ENCODE measurements at places on chromosomes 3 and 15.

GRCh38 chr15:99167201-99167600, 62.3 kb downstream of the SYNM start:
- no peak for DNase-seq

GRCh38 chr15:73240866-73241499, 127.8 kb downstream of the HCN4 start:
- peak; percentile 41 for DNase-seq

GRCh38 chr3:183195266-183195665, 32.7 kb upstream of the LAMP3 start:
- DNase-seq, result no peak

- no peak for DNase-seq
Measured at GRCh38 chr3:25437953-25438352, 9.9 kb downstream of the RARB start.

DNA sequence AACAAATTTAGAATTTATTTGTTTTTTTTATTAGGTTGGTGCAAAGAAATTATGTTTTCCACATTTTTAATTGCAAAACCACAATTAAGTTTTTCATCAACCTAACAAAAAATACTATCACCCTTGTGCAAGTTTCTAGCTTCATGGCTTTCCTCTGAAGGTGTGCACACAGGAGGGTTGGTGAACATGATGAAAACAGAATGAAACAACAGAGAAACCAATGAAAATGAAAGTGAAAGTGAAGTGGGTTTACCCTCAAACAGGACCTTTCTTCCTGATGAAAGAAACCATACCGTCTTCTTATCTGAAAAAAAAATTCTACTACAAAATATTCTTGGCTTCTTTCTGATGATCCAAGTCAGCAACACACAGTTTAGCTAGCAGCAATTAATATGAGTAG, 71.9 kb upstream of the FEZF2 start:
- no peak for DNase-seq

DNA sequence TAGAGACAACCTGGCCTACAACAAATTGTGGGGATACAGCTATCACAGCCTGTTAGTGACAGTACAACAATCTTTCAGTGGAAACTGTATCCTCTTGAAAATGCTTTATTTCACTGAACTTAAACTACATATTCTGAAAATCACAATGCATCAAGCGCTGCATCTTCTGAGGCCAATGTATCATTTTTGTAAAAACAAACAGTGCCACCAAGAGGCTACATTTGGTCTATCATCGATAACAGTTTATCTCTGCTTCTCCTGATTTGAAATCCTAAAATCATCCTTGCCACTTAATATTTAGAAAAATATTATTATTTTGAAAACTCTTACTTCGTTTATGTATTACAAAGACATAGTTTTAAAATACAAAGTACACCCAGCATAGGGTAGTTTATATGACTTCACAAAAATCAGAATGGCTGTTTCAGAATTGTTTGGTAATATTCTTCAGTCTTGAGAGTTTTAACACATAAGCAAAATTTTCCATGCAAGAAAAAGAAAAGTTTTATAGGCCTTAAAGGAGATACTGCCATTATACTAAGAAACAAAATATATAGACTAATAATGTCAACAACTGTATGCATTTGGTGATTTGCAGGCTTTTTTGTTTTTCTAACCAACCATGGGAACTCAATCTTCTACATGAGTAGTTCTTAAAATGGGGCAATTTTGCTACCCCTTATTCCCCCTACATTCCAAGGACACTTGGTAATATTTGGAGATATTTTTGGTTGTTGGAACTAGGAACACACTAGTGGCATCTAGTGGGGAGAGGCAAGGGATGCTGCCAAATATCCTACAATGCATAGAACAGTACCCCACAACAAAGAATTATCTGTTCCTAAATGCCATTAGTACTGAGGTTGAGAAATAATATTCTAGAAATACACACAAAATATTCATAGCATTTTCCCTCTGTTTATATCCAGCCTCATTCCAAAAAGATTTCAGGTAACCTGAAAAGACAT, 42.3 kb downstream of the WDR72 start:
- no peak for DNase-seq

DNA sequence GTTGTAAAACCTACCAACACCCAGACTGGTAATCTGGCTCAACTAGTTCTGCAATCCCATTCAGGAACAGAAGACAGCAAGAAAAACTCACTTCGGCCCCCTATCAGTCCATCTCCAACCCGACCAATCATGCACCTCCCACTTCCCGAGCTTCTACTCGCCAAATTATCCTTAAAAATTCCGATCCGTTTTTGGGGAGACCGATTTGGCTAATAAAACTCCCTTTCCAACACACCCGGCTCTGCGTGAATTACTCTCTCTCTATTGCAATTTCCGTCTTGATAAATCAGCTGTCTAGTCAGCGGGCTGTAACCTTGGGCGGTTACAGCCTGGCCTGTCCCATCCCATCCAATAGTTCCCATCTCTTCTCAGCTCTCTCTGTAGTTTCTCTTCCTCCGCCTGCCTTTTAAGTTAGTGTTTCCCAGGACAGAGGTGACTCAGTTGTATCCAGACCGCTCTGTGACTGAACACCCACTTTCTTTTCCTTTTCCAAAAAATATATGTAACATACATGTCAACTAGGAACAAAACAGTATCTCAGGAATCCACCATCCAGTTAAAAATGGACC, 780 bp upstream of the ACAD9 start:
- DNase-seq, result no peak

- no peak for DNase-seq
Measured at GRCh38 chr3:105826778-105827634, 41.8 kb downstream of the CBLB start.

- DNase-seq, result no peak
Measured at GRCh38 chr3:197936819-197937384, 13.1 kb upstream of the RPL35A start.

DNA sequence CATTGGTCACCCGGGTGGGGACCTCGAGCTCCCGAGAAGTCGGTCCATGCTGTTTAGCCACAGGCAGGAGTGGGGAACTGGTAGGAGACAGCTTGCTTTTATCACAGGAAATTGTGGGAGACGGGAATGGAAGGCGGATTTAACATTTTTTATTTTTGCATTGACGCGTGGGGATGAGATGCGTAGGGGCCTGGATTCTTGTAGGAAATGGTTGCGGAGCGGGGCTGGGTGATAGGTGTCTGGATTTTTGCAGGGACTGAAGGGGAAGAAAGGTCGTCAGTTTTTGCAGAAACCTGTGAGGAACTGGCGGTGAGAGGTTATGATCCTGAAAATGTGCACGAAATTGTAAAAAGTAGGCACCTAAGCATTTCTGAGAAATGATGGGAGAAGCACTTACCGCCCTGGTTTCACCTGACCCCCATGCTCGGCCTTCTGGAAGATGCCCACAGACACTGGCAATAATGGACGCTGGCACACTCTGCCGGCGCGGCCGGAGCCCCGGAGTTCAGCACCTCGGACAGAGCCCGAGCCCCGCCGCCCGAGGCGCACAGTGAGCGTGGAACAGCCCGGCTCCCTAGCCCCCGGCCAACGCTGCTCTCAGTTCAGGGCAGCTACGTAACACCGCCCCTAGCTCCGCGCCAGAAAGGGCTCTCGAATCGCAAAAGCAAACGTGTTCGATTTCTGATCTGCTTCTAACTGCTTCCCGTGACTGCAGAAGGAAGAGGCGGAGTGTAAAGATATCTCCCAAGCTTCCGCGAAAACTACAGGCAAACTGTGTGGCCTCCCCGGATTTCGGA, 928 bp downstream of the ANKRD34C start:
- DNase-seq, result no peak

DNA sequence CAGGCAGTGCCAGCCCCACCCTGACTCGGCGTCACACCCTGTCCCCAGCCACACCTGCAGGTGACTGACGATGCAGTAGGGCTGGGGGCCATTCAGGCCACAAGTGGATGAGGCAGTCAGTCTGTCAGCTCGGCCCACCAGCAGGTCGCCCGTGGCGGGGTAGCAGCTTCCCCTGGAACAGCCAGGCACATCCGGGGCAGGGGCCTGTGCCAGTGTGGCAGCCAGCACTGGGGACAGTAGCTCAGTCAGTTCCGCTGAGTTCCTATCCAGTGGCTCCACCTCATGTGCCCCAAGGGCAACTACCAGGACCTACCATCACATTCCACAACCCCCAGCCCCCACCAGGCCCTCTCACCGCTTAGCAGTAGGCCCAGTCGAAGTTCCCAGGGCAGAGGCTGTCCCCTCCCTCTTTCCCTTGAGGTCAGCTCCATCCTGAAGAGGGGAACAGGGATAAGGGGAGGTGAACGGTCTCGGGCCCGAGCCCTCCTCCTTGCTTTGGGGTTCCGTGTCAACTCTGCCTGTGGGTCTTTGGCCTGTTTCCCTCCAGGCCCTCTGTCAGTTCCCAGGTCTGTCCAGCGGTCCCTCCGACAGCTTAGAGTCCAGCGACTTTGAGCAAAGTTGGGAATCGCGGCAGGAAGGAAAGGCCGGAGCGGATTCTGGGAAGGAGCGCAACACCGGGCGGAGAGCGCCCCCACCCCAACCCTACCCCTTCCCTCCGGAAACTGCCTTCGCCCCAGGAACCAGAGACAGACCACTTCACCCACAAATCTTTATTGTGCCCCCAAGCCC, at the start of gene LAMB2:
Gene LAMB2, minus strand, starts transcription at position 614 of the 789 bp plus-strand sequence. Its CDS starts 183 bp downstream, at position 431.
- no peak for DNase-seq

GRCh38 chr3:52524752-52525679, 8.6 kb downstream of the NT5DC2 start:
- DNase-seq, result no peak

DNA sequence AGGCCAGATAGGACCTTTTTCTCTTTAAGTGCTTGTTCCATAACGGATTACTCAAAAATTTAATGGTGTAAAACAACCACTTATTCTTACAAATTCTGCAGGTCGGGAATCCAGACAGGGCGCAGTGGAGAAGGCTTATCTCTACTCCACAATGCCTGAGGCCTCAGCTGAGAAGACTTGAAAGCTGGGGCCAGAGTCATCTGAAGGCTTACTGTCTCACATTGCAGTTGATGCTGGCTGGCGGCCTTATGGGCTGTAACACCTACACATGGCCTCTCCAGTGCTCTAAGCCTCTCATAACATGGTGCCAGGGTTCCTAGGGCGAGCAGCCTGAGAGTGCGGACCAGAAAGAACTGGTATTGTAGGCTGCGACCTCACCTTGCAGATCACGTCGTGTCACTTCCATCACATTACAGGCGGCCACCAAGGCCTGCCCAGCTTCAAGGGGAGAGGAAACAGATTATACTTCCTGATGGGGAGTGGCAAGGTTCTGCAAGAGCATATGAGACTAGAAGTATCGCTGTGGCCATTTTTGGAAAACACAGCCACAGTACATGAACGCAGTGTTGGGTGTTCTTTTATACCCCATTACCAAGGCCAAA, 32.4 kb downstream of the CMTM7 start:
- no peak for DNase-seq

DNA sequence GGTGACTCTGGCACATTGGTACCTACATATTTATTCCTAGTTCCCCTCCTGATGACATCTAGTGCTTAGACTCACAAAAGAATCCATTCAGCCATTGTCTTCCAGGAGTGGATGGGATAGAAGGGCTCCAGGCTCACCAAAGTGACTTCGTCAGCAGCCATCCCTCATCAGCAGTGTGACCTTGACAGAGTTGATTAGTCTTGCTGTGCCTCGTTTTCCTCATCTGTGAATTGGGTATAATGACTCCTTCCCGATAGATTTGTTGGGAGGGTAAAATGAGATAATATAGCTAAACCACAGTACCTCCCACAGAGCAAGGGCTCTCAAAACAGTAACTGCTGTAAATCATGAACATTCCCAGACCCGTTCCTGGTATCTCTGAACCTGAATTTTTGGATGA, 10.7 kb downstream of the ACAN start:
- no peak for DNase-seq

GRCh38 chr15:75361989-75362641, 6.3 kb downstream of the MAN2C1 start:
- no peak for DNase-seq

DNA sequence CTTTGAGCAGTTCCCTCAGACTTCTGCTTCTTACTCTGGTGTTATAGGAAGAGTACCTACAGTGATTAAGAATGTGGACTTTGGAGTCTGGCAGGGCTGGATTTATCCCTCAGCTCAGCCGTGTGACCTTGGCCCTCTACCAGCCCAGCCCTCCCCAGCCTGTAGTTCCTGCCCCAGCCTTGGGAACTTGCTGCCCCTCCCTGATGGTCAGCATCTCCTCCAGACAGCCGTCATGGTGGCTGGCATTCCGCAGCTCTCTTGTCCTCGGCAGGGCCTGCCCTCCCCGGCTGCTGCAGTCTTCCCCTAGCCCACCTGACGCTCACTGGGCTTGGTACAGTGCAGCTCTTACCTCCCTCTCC, 21.9 kb upstream of the CPNE9 start:
- DNase-seq, result no peak

- no peak for DNase-seq
Measured at GRCh38 chr3:19738846-19739245, 195.2 kb downstream of the EFHB start.

- no peak for DNase-seq
Measured at GRCh38 chr15:48426044-48426443, 94.8 kb downstream of the DUT start.

DNA sequence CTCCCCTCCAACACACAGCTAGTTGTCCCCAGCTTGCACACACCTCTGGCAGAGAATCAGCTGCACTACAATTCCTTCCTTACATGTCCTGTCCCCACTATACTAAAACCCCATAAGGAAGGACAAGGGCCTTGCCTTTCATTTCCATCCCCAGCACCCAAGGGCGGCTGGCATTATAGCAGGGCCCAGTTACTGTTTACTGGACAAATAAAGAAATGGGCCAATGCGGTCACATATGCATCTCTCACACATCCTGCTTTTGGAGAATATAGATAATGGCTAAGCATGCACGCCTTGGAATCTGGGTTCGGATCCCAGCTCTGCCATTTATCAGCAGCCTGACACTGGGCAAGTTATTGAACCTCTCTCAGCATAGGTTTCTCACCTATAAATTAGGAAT, 99.1 kb downstream of the DAPK2 start:
- no peak for DNase-seq

GRCh38 chr3:182716114-182716688, 77.1 kb upstream of the ATP11B start:
- no peak for DNase-seq

Measured in NCI-H2171 (cell line).